NCI-H460 (cell line): ENCODE measurements at places on chromosomes 2 and 18.

DNA sequence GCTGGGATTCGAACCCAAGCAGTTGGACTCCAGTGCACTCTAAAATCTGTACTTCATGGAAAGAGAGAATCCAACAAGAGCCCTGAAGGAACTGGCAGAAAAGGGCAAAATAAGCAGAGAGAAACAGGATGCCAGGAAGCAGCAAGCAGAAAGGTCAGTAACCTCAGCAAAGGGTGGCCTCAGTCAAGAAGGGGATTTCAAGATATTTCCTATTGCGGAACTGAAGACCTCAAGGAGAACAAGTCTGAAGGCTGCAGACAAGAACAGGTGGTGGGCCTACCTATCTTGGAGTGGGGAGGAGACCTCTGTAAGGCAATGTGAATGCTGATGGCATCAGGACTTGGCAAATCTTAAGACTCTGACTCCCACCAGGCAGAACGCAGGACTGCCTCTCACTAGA lies 20.1 kb upstream of the MREG start:
- DNase-seq: no peak

DNA sequence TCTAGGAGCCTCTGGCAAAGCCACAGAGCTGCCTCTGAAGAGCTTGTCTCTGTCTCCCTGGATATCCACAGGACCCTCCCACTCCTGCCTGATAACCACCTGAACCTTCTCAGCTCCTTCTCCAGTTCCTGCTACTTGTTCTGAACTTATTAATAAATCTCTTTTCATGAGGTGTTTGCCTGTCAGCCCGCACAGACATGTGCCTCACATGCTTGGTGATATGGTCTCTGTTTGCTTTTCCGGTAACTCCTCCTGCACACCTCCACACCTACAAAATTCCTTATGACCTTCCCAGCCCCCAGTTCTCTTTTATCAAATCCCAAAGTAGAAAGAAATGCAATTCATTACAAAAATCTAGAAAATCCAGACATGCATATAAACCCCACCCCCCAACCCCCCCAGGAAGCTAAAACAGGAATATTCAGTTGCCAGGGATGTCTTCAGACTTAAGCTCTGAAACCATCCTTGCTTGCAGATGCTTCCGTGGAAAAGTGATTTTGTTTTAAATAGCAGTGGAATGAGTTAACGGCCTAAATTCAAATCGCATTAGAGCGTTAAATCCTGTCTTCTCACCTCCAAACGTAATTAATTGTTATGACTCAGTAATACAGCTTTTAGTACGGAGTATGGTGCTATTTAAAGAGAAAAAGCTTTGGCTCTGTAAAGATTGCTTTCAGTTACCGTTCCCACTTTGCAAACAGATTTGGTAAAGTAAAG lies 2.1 kb upstream of the PID1 start:
- DNase-seq: no peak

DNA sequence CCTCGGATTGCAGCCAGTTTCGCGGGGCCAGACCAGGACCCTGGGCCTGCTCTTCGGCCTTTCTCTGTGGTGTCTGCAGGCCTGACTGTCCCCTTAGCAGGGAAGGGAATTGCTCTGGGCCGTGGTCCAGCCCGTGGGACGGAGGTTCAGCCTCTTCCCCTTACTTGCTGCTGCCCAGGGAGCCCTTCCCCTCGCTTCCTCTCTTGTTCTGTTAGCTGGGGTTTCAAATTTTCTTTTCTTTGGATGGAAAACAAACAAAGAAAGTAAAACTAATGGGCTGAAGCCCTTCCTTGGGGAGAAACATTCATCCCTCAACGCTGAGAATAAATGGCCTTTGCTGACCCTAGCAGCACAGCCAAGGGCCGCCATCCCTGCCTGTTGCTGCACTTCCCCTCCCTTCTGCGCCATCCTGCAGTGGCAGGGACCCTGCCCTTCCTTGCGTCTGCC lies 52.4 kb downstream of the ASAP2 start:
- DNase-seq: no peak

- no peak for DNase-seq
Measured at GRCh38 chr2:203246646-203247045, 7.8 kb downstream of the CYP20A1 start.

DNA sequence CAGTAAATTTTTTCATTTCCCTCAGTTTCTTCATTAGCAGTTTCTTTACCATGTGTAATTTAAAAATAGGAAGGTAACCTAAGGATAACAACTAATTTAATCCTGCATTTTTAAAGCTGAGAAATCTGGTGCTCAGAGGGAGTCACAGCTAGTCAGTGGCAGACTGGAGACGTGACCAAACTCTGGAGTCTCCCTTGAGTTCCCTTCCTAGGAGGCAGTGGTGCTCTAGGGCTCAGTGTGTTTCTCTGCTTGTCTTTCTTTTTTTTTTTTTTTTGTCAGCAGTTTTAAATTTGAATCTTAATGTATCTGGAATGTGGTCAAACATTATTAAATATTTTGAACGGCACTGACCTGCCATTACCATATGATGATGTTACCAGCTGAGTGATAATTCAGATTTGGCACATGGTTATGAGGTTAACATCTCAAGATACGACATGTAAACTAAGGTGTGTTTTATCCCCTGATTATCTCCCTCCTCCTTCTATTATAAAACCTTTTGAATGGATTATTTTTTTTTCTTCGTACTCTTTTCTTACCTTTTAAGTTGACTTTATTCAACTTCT lies 226.2 kb downstream of the GALNT13 start:
- DNase-seq: peak; percentile 1

GRCh38 chr18:33470216-33470615 lies 29.7 kb upstream of the CCDC178 start:
- no peak for DNase-seq

- DNase-seq: no peak
Measured at GRCh38 chr2:111250448-111251030, 129.8 kb downstream of the BCL2L11 start.

DNA sequence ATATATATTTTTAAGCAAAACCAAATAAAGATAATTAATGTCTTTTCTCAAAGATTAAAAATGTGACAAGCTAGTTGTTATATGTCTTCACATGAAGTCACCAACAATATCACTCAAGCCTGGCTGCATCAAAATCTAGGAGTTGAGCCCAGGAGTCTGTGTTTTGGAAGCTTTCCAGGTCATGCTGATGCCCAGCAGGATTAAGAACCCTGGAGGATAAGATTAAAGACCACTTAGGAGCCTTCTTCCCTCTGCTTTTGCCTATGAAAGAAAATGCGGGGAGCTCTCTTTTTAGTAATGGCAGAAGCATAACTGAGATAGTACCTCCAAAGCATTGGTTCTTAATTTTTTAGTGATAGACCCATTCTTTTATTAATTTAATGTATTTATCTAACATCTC lies 157.4 kb downstream of the ASXL3 start:
- no peak for DNase-seq

GRCh38 chr2:58959996-58960395 lies 718.9 kb upstream of the FANCL start:
- DNase-seq: no peak

DNA sequence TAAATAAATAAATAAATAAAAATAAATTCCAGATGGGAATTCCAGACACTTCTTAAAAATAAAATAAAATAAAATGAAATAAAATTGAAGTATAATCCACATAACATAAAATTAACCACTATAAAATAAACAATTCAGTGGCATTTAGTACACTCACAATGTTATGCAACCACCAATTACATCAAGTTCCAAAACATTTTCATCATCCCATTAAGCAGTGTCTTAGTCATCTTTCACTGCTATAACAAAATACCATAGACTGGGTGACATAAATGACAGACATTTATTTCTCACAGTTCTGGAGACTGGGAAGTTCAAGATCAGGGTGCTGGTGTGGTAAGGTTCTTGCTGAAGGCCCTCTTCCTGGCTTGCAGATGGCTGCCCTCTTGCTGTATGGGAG lies 22.6 kb upstream of the PROKR1 start:
- DNase-seq: no peak

DNA sequence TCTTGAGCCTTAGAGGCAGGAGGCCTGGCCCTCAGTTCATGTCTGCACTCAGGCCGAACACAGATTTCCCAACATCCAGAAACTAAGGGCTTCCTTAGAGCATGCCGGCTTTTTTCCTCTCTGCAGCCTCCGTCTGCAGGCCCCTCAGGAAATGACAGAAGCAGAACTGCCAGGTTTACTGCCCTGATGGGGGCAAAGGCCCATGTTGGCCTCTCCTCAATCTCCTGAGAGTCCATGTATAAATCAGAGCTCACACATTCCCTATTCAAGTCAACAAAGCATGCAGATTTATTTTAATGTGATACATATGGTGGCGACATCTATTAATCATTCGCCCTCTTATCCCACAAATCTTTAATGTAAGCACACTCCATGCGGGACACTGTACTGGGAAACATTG lies 475.6 kb upstream of the HS6ST1 start:
- no peak for DNase-seq

DNA sequence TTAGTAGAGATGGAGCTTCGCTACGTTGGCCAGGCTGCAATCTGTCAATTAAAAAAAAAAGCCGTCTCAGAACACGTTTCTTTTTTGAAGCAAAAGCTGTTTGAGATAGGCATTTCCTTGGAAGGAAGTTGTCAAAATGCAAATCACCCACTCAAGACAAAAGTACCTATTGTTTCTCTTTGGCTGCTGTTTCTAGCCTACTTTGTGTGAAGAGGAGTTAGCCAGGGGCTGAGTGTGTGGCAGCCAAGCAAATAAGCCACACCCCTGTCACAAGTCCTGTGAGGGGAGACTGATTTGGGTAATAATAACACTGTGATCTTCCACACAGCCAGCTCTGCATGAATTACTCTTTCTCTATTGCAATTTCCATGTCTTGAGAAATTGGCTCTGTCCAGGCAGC lies 47.4 kb upstream of the CDCA7 start:
- DNase-seq: no peak

- DNase-seq: no peak
Measured at GRCh38 chr2:121791290-121791689, 35.8 kb downstream of the TSN start.

- DNase-seq: peak; percentile 68
Measured at GRCh38 chr2:11669454-11670291, at the start of gene NTSR2. Gene NTSR2, minus strand, starts transcription at chr2:11670195. Its CDS starts 66 bp downstream, at chr2:11670129.

DNA sequence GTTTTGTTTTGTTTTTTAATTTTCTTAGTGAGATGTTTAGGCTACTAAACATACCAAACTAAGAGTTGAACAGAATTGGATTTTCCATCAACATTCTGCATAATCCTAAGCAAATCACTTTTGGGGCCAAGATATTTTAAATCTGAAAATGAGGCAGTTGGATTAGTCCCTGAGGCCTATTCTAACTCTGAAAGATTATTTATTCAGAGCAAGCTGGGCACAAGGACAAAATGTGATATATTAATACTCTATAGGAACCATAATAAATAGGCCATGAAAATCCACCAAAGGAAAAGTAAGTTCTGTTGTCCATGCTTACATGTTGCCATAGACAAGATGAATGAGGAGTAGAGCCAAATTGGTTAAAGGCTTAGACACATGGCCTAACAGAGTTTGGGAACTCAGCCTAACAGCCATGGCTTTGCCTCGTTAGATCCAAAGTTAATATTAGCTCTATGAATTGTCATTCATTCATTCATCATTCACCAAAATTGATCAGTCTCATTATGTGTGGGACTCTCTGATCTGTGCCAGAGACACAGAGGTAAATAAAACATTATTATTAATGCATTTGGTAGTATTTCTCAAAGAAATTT lies 183.5 kb downstream of the SCG2 start:
- no peak for DNase-seq
